ENCODE measurements at places on chromosomes 7 and 10.
A peak's percentile ranks its signal among the peaks of the same experiment; 100 is the strongest.

DNA sequence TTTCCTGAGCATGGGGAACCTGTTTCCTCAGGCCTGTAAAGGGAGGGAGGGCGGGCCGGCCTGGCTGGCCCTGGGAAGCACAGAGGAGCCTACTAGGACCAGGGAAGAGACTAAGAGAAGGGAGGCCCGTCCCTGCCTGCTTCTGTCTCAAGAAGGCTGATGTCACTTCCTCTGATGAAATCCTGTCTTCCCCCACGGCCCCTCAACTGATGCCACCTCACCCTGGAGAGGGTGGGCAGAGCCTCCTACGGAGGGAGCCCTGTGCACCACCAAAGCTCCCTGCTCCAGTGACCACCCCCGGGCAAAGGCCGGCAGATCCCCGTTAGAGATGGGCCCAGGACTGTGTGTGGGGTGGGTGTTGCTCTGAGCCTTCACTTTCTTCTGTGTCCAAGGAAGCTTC is 1.0 kb upstream of the PILRA start:
- peaks cover 7% of the 10 kb centered on the region for H3K36me3 ChIP-seq
- no peaks in the 10 kb centered on the region for H3K4me1 ChIP-seq

GRCh38 chr10:86497621-86498020 is 24.0 kb downstream of the WAPL start:
- peaks cover 47% of the 10 kb centered on the region for H3K4me1 ChIP-seq
- H3K36me3 ChIP-seq, result peaks cover 5% of the 10 kb centered on the region
- H3K4me3 ChIP-seq, result no peak overlapping the region
- H3K27ac ChIP-seq, result no peak overlapping the region
- no peaks in the 10 kb centered on the region for H3K27me3 ChIP-seq

DNA sequence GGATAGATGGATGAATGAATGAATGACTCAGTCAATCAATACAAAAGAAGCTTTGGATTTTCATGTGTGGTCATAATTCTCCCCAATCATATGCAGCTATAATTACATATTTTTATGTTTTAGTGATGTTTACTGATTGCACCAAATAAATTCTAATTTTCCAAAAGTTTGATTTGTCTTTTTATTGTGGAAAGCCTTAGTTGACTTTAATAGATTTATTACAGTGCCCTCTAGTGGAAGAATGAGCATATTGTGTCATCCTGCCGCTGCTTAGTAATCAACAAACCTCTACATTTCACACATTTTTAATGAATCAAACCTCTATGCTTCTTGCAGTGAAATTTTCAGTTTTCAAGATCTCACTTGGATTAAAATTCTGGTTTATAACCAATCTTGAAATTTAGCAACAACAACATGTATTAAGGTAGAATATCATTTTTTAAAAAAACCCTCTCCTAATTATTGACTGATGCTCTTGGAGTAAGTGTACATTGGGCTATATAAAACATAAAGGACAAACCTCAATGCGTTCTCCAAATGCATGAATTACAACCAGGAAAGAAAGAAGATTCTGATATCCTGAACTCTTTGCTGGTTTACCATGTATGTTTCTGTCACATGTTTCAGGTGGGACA is 55.6 kb upstream of the PNLIP start:
- no peaks in the 10 kb centered on the region for H3K4me1 ChIP-seq
- H3K4me3 ChIP-seq, result no peak overlapping the region
- no peak for DNase-seq
- H3K27ac ChIP-seq, result no peak overlapping the region
- H3K36me3 ChIP-seq, result no peaks in the 10 kb centered on the region
- no peaks in the 10 kb centered on the region for H3K27me3 ChIP-seq

GRCh38 chr10:29277296-29277695 is 11.6 kb upstream of the LYZL1 start:
- H3K4me3 ChIP-seq, result no peak overlapping the region
- no peaks in the 10 kb centered on the region for H3K27me3 ChIP-seq
- DNase-seq, result no peak
- no peaks in the 10 kb centered on the region for H3K4me1 ChIP-seq
- H3K36me3 ChIP-seq, result no peaks in the 10 kb centered on the region
- H3K27ac ChIP-seq, result no peak overlapping the region

DNA sequence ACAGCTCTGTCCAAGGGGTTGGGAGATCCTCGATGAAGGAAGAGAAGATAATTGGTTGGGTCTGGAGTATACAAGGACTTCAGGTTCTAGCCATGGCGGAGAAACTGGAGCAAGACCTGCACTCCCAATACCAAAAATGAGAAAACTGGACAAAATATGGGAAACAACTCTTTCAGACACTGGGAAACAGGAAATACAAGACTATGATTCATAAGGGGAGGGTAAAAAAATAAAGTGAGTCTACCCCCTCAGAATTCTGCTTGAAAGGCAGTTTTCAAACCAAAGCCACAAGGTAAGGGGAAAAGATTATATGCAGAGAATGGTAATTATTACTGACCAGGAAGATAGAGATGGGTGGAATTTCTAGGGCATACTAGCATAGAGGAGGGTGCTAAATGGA is 10.2 kb upstream of the SEC61G start:
- no peak for DNase-seq
- no peaks in the 10 kb centered on the region for H3K27me3 ChIP-seq
- H3K27ac ChIP-seq, result no peak overlapping the region
- no peaks in the 10 kb centered on the region for H3K4me1 ChIP-seq

GRCh38 chr7:43379210-43379609 is 203.7 kb upstream of the STK17A start:
- H3K36me3 ChIP-seq, result no peaks in the 10 kb centered on the region
- H3K4me3 ChIP-seq, result no peak overlapping the region
- DNase-seq, result no peak
- H3K27ac ChIP-seq, result no peak overlapping the region
- no peaks in the 10 kb centered on the region for H3K4me1 ChIP-seq

GRCh38 chr10:75020168-75020567 is 91.3 kb upstream of the SAMD8 start:
- H3K27ac ChIP-seq, result no peak overlapping the region
- peaks cover 13% of the 10 kb centered on the region for H3K36me3 ChIP-seq
- no peaks in the 10 kb centered on the region for H3K27me3 ChIP-seq
- no peaks in the 10 kb centered on the region for H3K4me1 ChIP-seq
- H3K4me3 ChIP-seq, result no peak overlapping the region
- DNase-seq, result no peak

- no peaks in the 10 kb centered on the region for H3K36me3 ChIP-seq
- DNase-seq, result no peak
- no peaks in the 10 kb centered on the region for H3K4me1 ChIP-seq
- H3K27me3 ChIP-seq, result no peaks in the 10 kb centered on the region
Measured at GRCh38 chr10:86068231-86069054, 298.2 kb downstream of the GRID1 start.

- H3K36me3 ChIP-seq, result no peaks in the 10 kb centered on the region
- no peak overlapping the region for H3K27ac ChIP-seq
- H3K27me3 ChIP-seq, result no peaks in the 10 kb centered on the region
- no peak for DNase-seq
Measured at GRCh38 chr7:81155654-81156373, 237.0 kb upstream of the SEMA3C start.

- no peak for DNase-seq
- no peaks in the 10 kb centered on the region for H3K27me3 ChIP-seq
- H3K27ac ChIP-seq, result no peak overlapping the region
- no peaks in the 10 kb centered on the region for H3K36me3 ChIP-seq
- H3K4me3 ChIP-seq, result no peak overlapping the region
Measured at GRCh38 chr7:80932536-80932935, 13.7 kb upstream of the SEMA3C start.

DNA sequence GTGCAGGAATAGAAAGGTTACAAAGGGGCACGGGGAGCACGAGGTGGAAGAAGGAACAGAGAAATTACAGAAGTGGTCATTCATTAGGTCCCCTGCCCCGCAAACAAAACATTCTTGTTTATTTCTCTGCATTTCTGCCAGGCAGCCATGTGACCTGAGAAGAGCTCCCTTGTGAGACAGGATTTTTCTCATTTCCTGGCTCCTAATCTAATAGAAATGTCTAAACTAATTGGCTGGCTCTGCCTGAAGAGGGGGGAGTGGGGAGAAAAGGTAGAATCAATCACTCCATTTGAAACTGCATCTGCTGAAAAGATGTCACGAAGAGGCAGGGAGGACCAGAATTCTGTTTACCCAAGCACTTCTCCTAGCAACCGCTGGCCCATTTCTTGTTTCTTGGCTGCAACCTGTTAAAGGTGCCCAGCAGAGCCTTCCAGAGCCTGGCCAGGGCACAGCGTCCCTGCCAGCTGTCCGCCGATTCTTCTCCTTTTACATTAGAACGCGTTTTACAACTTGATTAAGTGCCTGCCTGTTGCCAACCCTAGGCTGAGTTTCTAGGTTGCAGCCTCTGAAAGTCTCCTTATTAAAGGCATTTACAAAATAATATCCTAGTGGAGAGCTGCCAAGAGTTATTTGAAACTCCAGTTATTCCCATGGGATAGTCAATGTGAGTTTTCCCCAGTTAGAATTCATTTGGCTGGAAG is 1227.6 kb downstream of the TYW1 start:
- H3K27ac ChIP-seq, result no peak overlapping the region
- no peaks in the 10 kb centered on the region for H3K36me3 ChIP-seq
- peaks cover 8% of the 10 kb centered on the region for H3K4me1 ChIP-seq
- no peak for DNase-seq

DNA sequence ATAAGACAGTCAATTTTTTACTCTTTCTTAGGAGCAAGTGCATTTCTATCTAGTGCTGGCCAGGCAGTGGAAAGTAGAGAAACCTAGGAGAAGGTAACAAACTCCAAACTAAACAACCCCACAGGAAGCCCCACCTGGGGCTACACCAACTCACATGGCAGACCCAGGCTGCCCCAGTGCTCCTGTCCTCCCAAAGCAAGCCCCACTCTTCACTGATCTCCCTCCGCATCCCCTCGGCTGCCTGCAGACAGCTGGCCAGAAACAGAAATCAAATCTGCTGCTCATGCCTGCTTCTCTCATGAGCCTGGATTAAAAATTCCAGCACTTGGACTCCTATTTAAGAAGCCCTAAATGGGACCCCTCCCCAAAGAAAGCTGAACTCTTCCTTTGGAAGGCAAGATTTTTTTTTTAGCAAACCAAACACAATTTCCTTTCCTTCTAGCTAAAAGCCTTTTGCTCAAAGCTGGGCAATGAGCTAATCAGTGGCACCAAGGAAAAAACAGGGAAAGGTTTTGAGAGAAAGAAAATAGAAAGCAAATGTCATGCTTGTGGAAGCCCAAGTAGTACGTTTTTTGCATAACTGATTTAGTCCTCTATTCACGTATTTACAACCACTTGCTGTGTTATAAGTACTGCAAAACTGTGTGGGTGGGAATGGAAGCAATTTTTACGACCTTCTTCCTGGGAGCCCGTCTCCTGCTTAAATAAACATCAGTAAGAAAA is 10.8 kb downstream of the PDE1C start:
- no peak for DNase-seq
- H3K36me3 ChIP-seq, result no peaks in the 10 kb centered on the region
- no peaks in the 10 kb centered on the region for H3K27me3 ChIP-seq
- peak overlapping the region; percentile 32 for H3K4me3 ChIP-seq
- H3K4me1 ChIP-seq, result peaks cover 5% of the 10 kb centered on the region

- H3K4me1 ChIP-seq, result no peaks in the 10 kb centered on the region
- H3K27ac ChIP-seq, result no peak overlapping the region
- no peaks in the 10 kb centered on the region for H3K27me3 ChIP-seq
- no peak overlapping the region for H3K4me3 ChIP-seq
Measured at GRCh38 chr10:14184841-14185315, 145.8 kb downstream of the FRMD4A start.
